SJSA1 (cell line): ENCODE measurements at places on chromosomes 16 and 17. TPM values are rescaled to one million over a fixed set of nuclear protein-coding genes. Genes with fewer than 3 reads are reported as not detected.

The KRT222 gene
- total RNA-seq, result not detected in 2 replicates

DNA sequence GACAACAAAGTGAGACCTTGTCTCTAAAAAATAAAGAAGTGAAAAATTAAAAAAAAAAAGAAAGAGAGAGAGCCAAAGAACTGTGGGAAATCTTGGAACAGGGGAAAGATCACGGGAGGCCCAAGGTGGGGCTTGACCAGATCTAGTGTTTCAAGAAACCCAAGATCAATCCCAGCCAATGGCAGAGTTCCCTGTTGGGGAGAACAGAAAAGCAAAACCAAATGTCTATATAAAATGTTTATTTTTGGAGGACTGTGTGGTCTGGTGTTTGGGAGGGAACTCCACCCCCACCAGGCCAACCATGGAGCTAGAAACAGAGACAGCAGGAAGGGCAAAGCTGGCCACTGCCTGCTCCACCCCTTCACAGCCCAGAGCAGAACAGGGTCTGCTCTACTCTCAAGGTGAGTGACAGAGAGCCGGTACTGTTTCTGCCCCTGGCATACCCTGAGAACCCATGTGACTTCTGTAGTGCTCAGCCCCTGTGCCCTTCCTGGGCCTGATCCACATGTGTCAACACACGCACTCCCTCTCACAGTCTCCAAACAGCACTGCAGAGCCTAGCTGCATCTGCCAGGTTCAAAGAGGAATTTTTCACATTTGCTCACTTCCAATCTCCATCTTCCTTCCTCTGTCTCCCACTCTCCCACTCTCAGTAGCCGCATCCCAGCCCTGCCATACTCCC, 3.7 kb downstream of the TMEM101 start:
- peak overlapping the region; percentile 68 for H3K27ac ChIP-seq
- H3K4me3 ChIP-seq, result no peak overlapping the region
- peak; percentile 89 for DNase-seq
- peaks cover 35% of the 10 kb centered on the region for H3K36me3 ChIP-seq
- peaks cover 76% of the 10 kb centered on the region for H3K4me1 ChIP-seq
- H3K27me3 ChIP-seq, result no peaks in the 10 kb centered on the region

GRCh38 chr17:82983510-82984248, 95.7 kb upstream of the METRNL start:
- H3K4me3 ChIP-seq, result no peak overlapping the region
- no peak for DNase-seq
- H3K27me3 ChIP-seq, result no peaks in the 10 kb centered on the region
- no peak overlapping the region for H3K27ac ChIP-seq
- peaks cover 21% of the 10 kb centered on the region for H3K4me1 ChIP-seq

DNA sequence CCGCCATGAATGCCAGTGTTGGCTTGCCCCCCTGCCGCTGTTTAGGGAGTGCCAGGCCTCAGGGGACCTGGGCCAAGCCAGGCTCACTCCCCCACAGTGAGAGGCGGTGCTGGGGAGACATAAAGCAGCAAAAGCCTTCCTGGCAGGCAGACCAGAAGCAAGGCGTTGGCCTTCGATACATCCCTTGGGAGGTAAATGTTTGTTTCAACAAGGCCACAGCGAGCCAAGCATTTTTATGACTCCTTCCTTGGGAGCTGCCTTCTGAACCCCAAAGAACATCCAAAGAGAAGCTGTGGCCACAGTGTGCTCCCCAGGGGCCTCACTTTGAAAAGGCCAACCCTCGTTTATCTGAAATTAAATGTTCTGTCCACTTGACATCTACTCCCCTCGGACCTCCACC, 119.7 kb upstream of the CIBAR2 start:
- H3K27me3 ChIP-seq, result no peaks in the 10 kb centered on the region
- H3K4me1 ChIP-seq, result peaks cover 70% of the 10 kb centered on the region
- no peak overlapping the region for H3K4me3 ChIP-seq
- H3K27ac ChIP-seq, result no peak overlapping the region
- DNase-seq, result peak; percentile 33

DNA sequence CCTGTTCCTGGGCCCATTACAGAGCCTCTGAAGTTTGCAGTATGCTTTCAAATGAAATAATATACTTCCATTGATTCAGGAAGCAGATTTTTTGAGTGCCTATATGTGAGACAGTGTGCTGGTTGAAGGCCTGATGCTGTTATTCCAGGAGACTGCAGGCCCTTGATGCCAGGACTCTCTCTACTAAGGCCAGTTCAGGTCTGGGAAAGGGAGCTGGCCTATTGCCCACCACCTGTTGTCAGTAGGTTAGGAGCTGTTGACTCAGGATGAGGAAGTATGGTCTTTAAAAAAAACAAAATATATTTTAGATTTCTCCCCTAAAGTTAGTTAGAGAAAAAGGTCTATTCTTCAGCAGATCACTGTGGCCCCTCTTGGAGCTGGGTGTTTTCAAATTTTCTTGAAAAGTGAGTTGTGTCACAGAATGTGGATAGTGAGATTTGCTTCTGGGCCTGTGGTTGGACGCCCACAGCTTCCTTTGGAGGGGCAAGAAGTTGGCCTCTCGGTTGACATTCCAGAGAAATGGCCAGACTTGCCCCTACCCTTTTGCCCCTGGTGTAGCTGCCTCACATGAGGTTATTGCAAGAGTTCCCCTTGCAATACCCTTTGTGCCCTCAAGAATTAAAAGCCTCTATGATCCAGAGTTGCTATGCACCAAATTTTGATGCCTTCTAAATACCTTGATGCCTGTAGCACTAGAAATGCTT, 7.9 kb downstream of the ESRP2 start:
- H3K27ac ChIP-seq, result no peak overlapping the region
- H3K27me3 ChIP-seq, result no peaks in the 10 kb centered on the region
- H3K4me3 ChIP-seq, result no peak overlapping the region

- no peak for DNase-seq
- H3K4me1 ChIP-seq, result no peaks in the 10 kb centered on the region
- H3K27ac ChIP-seq, result no peak overlapping the region
- no peak overlapping the region for H3K4me3 ChIP-seq
Observed at GRCh38 chr17:52294301-52294700, 135.8 kb upstream of the CA10 start.

GRCh38 chr16:2090777-2091546, 43.2 kb downstream of the TSC2 start:
- no peak overlapping the region for H3K4me3 ChIP-seq
- H3K27me3 ChIP-seq, result no peaks in the 10 kb centered on the region
- no peak for DNase-seq
- peaks cover 7% of the 10 kb centered on the region for H3K4me1 ChIP-seq
- H3K27ac ChIP-seq, result no peak overlapping the region
- peaks cover 96% of the 10 kb centered on the region for H3K36me3 ChIP-seq

The NEUROD2 gene
- not detected in 2 replicates for total RNA-seq

The MT4 gene
- not detected in 2 replicates for total RNA-seq

- H3K36me3 ChIP-seq, result no peaks in the 10 kb centered on the region
- H3K4me1 ChIP-seq, result peaks cover 25% of the 10 kb centered on the region
- DNase-seq, result peak; percentile 53
Observed at GRCh38 chr17:33469911-33470310, 176.8 kb upstream of the ASIC2 start.

GRCh38 chr17:65278820-65279184, 141.6 kb downstream of the RGS9 start:
- no peaks in the 10 kb centered on the region for H3K36me3 ChIP-seq
- H3K4me1 ChIP-seq, result peaks cover 9% of the 10 kb centered on the region
- no peaks in the 10 kb centered on the region for H3K27me3 ChIP-seq
- no peak for DNase-seq
- no peak overlapping the region for H3K27ac ChIP-seq

GRCh38 chr16:30786115-30786935, 680 bp downstream of the ZNF629 start:
- H3K27ac ChIP-seq, result peak overlapping the region; percentile 78
- H3K27me3 ChIP-seq, result no peaks in the 10 kb centered on the region
- H3K4me1 ChIP-seq, result peaks cover 12% of the 10 kb centered on the region
- peak; percentile 73 for DNase-seq

The HS3ST2 gene
- total RNA-seq, result not detected in 2 replicates

DNA sequence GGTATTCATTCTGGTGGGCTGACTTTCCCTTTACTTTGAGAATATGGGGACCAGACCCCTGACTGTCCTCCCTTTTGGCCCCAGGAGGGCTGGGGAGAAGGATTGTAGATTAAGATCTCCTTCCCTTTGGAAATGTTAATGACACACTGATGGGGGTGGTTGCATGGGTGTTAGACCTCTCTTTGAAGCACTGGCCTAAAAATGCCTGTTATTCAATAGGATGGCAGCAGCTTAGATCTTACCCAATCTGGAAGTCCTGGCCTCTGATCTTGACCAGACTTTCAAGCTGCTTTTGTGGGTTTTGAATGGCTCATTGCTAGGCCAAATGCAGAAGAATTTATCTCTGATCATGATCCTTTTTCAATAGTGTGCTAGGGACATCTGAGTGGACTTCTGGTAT, 25.7 kb downstream of the MAP3K3 start:
- H3K27me3 ChIP-seq, result no peaks in the 10 kb centered on the region
- H3K4me3 ChIP-seq, result no peak overlapping the region
- peaks cover 41% of the 10 kb centered on the region for H3K36me3 ChIP-seq
- no peak overlapping the region for H3K27ac ChIP-seq

- DNase-seq, result no peak
- H3K27ac ChIP-seq, result no peak overlapping the region
- peaks cover 80% of the 10 kb centered on the region for H3K36me3 ChIP-seq
- H3K4me3 ChIP-seq, result no peak overlapping the region
- H3K27me3 ChIP-seq, result no peaks in the 10 kb centered on the region
Observed at GRCh38 chr16:87333101-87333500, 15.9 kb upstream of the C16orf95 start.

- H3K27me3 ChIP-seq, result peaks cover 5% of the 10 kb centered on the region; the same call in 1 of the 2 replicates
- H3K4me1 ChIP-seq, result peaks cover 11% of the 10 kb centered on the region
- no peaks in the 10 kb centered on the region for H3K36me3 ChIP-seq
Observed at GRCh38 chr17:58577696-58578095, 63.3 kb upstream of the MTMR4 start.

The ZC3H7A gene
- total RNA-seq, result 47.4 and 60.9 TPM in 2 replicates

DNA sequence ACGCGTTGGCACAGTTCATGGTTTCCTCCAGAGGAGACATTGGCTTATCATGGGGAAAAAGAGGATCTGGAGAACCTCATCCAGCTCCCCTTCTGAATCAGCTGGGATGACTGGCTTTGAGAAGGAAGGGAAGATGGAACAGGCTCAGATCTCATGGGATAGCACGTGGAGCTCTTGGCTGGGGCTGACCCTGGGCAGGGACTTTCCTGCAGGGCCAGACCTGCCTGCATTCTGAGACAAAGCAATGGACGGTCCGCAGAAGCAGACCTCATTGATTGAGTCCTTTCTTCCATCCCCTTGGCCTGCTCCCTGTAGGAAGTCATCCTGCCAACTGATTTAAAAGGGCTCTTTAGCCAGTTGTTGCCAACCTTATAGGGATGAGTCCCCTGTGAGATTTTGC, 26.2 kb downstream of the PLCD3 start:
- no peaks in the 10 kb centered on the region for H3K4me1 ChIP-seq
- H3K4me3 ChIP-seq, result no peak overlapping the region
- H3K27ac ChIP-seq, result no peak overlapping the region
- H3K36me3 ChIP-seq, result peaks cover 86% of the 10 kb centered on the region

DNA sequence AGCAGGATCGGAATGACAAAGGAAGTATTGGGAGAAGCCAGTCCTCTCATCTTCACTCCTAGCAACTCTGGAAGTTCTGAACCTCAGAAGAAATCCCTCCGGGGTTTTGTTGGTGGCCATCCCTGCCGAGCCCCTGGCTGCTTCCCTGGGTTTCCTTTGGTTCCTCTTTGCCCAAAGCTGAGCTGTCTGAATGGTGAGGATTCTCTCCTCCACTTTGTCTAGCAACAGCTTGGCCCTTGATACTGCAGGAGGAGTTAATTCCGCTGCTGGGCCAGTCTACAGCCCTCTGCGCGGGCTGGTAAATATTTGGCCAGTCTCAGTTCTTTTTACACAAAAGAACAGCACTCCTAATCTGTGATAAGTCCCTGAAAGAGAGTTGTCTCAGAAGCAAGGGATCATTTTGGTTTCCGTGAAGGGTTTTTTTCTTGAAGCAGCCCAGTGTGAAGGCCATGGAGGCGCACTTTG, 170.9 kb downstream of the RAB11FIP4 start:
- no peaks in the 10 kb centered on the region for H3K27me3 ChIP-seq
- no peak overlapping the region for H3K4me3 ChIP-seq
- DNase-seq, result no peak
- peaks cover 6% of the 10 kb centered on the region; the same call in 1 of the 2 replicates for H3K36me3 ChIP-seq
- H3K27ac ChIP-seq, result no peak overlapping the region

The APOH gene
- not detected in 2 replicates for total RNA-seq

- no peaks in the 10 kb centered on the region for H3K36me3 ChIP-seq
- no peaks in the 10 kb centered on the region for H3K27me3 ChIP-seq
- no peaks in the 10 kb centered on the region for H3K4me1 ChIP-seq
- H3K27ac ChIP-seq, result no peak overlapping the region
- H3K4me3 ChIP-seq, result no peak overlapping the region
- no peak for DNase-seq
Observed at GRCh38 chr17:71866095-71866494, 254.7 kb upstream of the SOX9 start.

- peaks cover 30% of the 10 kb centered on the region for H3K36me3 ChIP-seq
- H3K27ac ChIP-seq, result no peak overlapping the region
- peaks cover 13% of the 10 kb centered on the region for H3K4me1 ChIP-seq
- DNase-seq, result no peak
- H3K27me3 ChIP-seq, result no peaks in the 10 kb centered on the region
Observed at GRCh38 chr17:8372422-8372821, 4.1 kb downstream of the KRABD2 start.

GRCh38 chr17:14946481-14946880, 318.6 kb downstream of the PMP22 start:
- H3K4me3 ChIP-seq, result no peak overlapping the region
- no peaks in the 10 kb centered on the region for H3K36me3 ChIP-seq
- H3K27me3 ChIP-seq, result no peaks in the 10 kb centered on the region
- no peaks in the 10 kb centered on the region for H3K4me1 ChIP-seq
- DNase-seq, result no peak

DNA sequence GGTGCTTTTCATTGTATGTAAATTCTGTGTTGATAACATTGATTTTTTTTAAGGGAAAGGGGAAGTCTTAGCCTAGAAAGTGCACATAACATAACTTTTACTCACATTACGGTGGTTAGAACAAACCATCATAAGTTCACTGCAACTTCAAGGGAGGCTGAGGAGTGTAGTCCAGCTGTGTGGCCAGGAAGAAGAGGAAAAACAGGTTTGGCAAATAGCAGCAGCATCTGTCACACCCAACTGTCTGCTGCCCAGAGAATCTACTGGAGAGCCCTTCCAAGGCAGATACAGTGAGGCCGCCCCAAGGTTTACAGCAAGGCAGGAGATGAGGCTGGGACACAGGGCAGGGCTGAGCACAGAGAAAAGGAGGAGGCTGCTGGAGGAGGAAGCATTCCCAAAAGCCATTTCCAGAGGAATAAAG, 60.6 kb downstream of the AIPL1 start:
- no peaks in the 10 kb centered on the region; the same call in 1 of the 2 replicates for H3K27me3 ChIP-seq
- no peak for DNase-seq
- no peaks in the 10 kb centered on the region for H3K36me3 ChIP-seq
- no peak overlapping the region for H3K4me3 ChIP-seq
- H3K27ac ChIP-seq, result no peak overlapping the region
- peaks cover 14% of the 10 kb centered on the region for H3K4me1 ChIP-seq
